ENCODE measurements at places on chromosomes 7 and 10. TPM values are rescaled to one million over a fixed set of nuclear protein-coding genes. Genes with fewer than 3 reads are reported as not detected.

The OR2A5 gene
- not detected for polyA plus RNA-seq

The NOS3 gene
- polyA plus RNA-seq: 95.1 TPM

The PKD1L1 gene
- 7.9 TPM for polyA plus RNA-seq

The GDF2 gene
- polyA plus RNA-seq: not detected

The CRPPA gene
- polyA plus RNA-seq: 0.64 TPM

- H3K27ac ChIP-seq: no peak overlapping the region
- H3K27me3 ChIP-seq: no peaks in the 10 kb centered on the region
- peaks cover 33% of the 10 kb centered on the region for H3K4me1 ChIP-seq
- H3K36me3 ChIP-seq: no peaks in the 10 kb centered on the region
Observed at GRCh38 chr7:50731703-50732582, 50.8 kb downstream of the GRB10 start.

DNA sequence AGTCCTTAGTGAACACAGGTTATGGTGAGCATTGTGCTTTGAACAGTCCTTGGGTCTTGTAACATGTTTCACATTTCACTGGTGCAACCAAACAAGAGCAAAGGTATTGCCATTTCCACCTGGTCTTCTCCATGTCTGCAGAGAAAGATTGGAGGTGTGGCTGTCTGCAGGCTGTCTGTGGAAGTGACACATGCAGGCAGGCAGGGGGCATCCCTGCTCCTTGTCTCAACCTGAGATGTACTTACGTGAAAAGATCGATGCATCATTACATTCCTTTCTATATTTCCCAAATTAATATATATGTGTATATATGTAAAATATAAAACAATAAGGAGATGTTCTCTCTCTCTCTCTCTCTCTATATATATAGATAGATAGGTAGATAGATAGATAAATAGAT, 54.3 kb downstream of the LRRC18 start:
- no peaks in the 10 kb centered on the region for H3K27me3 ChIP-seq
- no peaks in the 10 kb centered on the region for H3K36me3 ChIP-seq
- no peak overlapping the region for H3K4me3 ChIP-seq
- no peaks in the 10 kb centered on the region for H3K4me1 ChIP-seq

DNA sequence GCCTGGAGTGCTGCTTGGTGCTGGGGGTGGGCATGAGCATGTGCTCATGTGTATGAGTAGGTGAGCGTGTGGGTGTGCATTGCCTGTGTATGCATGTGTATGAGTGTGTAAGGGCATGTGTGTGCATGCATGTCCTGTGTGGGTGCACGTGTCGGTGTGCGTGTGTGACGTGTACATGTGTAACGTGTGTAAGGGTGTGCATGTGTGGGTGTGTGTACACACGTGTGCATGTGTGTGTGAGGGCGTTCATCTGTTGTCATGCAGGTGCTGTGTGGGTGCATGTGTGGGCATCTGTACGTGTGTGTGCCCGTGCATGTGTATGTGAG, 30.3 kb downstream of the FAM20C start:
- H3K36me3 ChIP-seq: no peaks in the 10 kb centered on the region
- H3K4me3 ChIP-seq: no peak overlapping the region
- DNase-seq: no peak
- H3K27ac ChIP-seq: no peak overlapping the region
- H3K27me3 ChIP-seq: no peaks in the 10 kb centered on the region

DNA sequence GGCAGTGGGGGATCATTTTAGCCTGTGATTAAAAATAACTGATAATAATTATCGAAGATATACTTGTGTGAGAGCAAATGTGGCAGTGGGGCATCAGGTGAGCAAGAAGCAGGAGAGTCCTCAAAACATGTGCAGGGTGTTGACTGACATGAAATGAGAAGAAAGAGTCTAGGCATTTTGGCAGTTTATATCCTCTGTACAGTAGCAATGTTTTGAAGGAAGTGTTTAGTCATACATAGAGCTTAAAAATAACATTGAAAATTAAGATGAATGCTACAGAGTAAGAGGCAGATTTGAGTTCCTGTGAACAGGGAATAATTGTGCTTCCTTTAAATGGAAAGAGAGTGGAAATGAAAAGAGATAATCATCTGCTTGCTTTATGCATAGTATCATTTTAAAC, 47.4 kb downstream of the VPS50 start:
- peak; percentile 85 for DNase-seq
- H3K27me3 ChIP-seq: no peaks in the 10 kb centered on the region
- no peak overlapping the region for H3K4me3 ChIP-seq

DNA sequence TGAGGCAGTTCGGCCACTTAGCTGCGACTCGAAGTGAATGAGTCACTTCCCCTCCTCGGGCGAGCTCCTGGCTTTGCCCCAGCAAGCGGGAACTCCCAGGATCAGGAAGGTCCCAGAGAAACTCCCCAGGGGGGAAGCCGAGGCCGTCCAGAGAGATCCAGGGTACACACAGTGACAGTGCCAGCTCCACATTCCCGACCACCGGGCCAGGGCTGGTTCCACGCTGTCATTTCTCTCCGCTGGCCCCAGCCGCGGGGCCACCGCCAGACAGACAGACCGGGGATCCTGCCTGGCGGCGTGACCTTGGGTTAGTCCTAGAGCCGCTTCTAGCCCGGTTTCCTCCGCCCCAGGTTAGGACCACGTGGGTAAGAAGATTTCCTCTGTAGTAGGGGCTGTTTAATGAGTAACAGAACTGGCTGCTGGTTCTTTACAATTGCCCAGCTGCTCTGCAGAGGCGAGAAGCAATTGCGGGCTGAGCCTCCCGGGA, 463 bp upstream of the UPP1 start:
- H3K36me3 ChIP-seq: peaks cover 15% of the 10 kb centered on the region
- H3K4me3 ChIP-seq: peak overlapping the region; percentile 28
- H3K27ac ChIP-seq: peak overlapping the region; percentile 99
- DNase-seq: no peak
- peaks cover 57% of the 10 kb centered on the region for H3K4me1 ChIP-seq

- no peaks in the 10 kb centered on the region for H3K36me3 ChIP-seq
- H3K4me3 ChIP-seq: no peak overlapping the region
- no peak for DNase-seq
- H3K27me3 ChIP-seq: no peaks in the 10 kb centered on the region
Observed at GRCh38 chr10:2620827-2621521, 446.4 kb upstream of the PFKP start.

DNA sequence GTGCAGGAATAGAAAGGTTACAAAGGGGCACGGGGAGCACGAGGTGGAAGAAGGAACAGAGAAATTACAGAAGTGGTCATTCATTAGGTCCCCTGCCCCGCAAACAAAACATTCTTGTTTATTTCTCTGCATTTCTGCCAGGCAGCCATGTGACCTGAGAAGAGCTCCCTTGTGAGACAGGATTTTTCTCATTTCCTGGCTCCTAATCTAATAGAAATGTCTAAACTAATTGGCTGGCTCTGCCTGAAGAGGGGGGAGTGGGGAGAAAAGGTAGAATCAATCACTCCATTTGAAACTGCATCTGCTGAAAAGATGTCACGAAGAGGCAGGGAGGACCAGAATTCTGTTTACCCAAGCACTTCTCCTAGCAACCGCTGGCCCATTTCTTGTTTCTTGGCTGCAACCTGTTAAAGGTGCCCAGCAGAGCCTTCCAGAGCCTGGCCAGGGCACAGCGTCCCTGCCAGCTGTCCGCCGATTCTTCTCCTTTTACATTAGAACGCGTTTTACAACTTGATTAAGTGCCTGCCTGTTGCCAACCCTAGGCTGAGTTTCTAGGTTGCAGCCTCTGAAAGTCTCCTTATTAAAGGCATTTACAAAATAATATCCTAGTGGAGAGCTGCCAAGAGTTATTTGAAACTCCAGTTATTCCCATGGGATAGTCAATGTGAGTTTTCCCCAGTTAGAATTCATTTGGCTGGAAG, 1227.6 kb downstream of the TYW1 start:
- H3K4me3 ChIP-seq: no peak overlapping the region
- no peaks in the 10 kb centered on the region for H3K36me3 ChIP-seq
- no peak overlapping the region for H3K27ac ChIP-seq
- H3K4me1 ChIP-seq: no peaks in the 10 kb centered on the region

DNA sequence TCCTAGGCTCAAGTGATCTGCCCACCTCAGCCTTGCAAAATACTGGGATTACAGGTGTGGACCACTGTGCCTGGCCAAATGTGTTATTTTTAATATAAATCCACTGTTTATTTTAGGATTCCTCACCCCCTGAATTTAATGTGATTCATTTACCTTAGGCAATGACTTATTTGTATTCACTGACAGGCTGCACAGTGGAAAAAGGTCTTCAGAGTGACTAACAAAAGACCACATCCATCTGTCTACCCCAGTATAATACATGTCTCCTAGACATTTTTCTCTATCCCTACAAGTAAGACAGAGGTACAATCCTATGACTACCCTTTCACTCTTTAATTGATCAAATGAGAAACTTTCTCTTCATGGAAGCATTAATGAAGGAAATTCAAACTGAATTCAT, 230.2 kb downstream of the AHR start:
- H3K4me3 ChIP-seq: no peak overlapping the region
- H3K36me3 ChIP-seq: no peaks in the 10 kb centered on the region
- H3K4me1 ChIP-seq: peaks cover 7% of the 10 kb centered on the region
- no peaks in the 10 kb centered on the region for H3K27me3 ChIP-seq
- DNase-seq: no peak

DNA sequence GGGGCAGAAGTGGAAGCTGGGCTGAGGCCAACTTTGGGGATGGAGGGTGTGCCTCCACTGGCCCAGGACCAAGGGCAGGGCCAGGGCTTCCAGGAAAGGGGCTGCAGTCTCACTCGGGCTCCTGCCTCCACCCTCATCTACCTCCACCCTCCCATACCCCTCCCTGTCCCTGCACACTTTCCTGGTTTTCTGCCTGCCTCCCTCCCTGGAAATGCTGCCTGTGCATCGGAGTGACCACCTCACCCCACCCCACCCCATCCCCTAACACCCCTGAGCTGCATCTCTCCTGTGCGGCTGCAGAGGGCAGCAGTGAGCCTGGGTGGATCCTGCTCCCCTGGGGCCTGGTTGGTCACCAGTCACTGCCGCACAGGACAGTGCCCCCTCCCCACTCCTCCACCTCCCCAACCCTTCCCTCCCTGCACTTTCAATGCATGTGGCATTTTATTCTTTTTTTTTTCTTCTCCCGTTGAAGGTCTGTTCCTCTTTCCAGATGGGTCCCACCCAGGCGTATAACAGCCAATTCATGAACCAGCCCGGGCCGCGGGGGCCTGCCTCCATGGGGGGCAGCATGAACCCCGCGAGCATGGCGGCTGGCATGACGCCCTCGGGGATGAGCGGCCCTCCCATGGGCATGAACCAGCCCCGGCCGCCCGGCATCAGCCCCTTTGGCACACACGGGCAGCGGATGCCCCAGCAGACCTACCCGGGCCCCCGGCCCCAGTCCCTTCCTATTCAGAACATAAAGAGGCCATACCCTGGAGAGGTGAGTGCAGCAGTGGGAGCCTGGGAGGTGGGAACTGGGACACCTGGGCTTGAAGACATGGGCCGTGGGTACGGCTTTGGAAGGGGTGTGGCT, 54.1 kb upstream of the PPIF start:
- H3K4me3 ChIP-seq: no peak overlapping the region
- no peak for DNase-seq
- peaks cover 10% of the 10 kb centered on the region for H3K4me1 ChIP-seq
- no peaks in the 10 kb centered on the region for H3K36me3 ChIP-seq
- no peaks in the 10 kb centered on the region for H3K27me3 ChIP-seq
- peak overlapping the region; percentile 64 for H3K27ac ChIP-seq

DNA sequence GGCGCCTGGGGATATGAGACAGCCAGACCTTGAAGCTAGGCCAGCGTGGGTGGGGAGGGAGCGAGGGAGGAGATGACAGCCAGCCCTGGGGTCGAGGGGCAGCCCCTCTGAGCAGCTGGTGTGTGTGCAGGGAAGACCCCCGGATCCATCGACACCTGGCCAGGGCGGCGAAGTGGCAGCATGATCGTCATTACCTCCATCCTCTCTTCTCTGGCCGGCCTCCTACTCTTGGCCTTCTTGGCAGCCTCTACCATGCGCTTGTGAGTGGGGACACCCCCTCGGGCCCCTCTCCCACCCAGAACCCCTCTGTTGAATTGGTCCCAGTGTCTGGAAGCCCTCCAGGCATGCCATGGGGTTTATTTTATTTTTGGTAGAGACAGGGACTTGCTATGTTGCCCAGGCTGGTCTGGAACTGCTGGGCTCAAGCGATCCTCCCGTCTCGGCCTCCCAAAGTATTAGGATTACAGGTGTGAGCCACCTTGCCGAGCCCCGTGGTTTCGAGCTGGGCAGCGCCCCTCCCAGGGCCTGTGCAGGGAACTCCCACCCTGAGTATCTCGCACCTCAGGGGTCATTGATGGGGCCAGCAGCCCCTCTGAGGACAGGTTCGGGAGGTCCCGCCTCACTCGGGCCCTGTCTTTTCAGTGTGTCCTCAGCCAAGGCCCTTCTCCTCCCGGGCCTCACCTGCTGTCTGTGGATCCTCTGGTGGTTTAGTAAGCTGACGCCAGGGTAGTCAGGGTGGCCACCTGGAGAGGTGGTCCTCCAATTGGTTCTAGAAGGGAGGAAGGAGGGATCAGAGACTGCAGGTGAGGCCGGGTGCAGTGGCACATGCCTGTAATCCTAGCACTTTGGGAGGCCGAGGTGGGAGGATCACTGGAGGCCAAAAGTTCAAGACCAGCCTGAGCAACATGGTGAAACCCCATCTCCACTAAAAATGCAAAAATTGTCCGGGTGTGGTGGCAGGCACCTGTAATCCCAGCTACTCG, 3.8 kb downstream of the UPK3B start:
- H3K4me1 ChIP-seq: no peaks in the 10 kb centered on the region
- no peak overlapping the region for H3K27ac ChIP-seq
- no peaks in the 10 kb centered on the region for H3K27me3 ChIP-seq
- H3K4me3 ChIP-seq: no peak overlapping the region
- no peak for DNase-seq

- no peaks in the 10 kb centered on the region for H3K27me3 ChIP-seq
- DNase-seq: no peak
Observed at GRCh38 chr10:73079779-73080541, 16.7 kb downstream of the P4HA1 start.

DNA sequence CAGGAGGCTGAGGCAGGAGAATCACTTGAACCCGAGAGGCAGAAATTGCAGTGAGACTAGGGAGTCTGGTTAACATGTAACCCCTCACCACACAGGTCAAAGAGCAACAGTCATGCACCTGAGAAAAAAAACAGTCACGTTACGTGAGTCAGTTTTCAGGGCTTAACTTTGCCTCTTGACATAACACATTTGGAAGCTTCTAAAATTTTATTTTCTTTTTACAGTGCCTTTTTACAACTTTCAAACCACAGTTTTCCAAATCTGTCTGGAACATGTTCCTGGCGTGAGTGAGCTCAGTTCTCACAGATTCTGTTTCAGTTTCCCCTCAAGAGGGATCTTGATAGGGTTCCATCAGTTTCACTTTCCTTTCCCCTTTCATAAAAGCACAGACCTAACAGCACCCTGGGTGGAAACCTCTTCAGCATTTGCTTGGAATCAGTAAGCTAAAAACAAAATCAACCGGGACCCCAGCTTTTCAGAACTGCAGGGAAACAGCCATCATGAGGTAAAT, 4.4 kb downstream of the IFIT3 start:
- H3K4me3 ChIP-seq: no peak overlapping the region
- peak; percentile 60 for DNase-seq
- peaks cover 15% of the 10 kb centered on the region for H3K4me1 ChIP-seq
- no peaks in the 10 kb centered on the region for H3K27me3 ChIP-seq

All from endothelial cell of umbilical vein (primary cell).